ENCODE measurements at places on chromosomes 7 and 10.

GRCh38 chr10:71736570-71736952, 17.0 kb upstream of the C10orf105 start:
- no peak for DNase-seq

GRCh38 chr7:2010101-2010500, 222.6 kb downstream of the MAD1L1 start:
- DNase-seq, result peak; percentile 48

DNA sequence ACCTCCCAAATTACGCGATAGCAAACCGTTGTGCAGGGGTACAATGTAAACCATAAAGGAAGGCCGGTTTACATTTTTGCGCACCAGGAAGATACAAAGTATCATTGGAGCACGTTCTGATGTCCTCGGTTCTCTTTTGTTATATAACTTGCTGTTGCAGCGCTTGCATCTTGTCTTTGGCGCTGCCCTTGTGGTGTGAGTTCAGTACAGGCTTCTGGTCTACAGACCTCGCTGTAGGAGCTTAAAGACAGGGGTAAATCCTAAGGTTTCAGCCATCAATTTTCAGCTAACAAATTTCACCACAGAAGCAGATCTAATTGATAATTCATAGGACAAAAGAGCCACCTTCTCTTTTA, 1.5 kb upstream of the MKX start:
- DNase-seq, result no peak

GRCh38 chr7:158101821-158102450, 485.7 kb downstream of the PTPRN2 start:
- peak; percentile 35 for DNase-seq

- no peak for DNase-seq
Observed at GRCh38 chr7:4561795-4562194, 120.3 kb upstream of the FOXK1 start.

- no peak for DNase-seq
Observed at GRCh38 chr7:94087664-94088352, 83.7 kb upstream of the BET1 start.

GRCh38 chr10:1687190-1687589, 50.1 kb downstream of the ADARB2 start:
- DNase-seq, result no peak

GRCh38 chr7:36336390-36336789, 53.3 kb upstream of the ANLN start:
- no peak for DNase-seq

GRCh38 chr7:39754326-39755120, 131.2 kb downstream of the RALA start:
- DNase-seq, result no peak

GRCh38 chr7:44638611-44639557, 32.5 kb downstream of the OGDH start:
- peak; percentile 75 for DNase-seq

GRCh38 chr10:14889318-14889717, 10.7 kb downstream of the SUV39H2 start:
- no peak for DNase-seq

- DNase-seq, result peak; percentile 28
Observed at GRCh38 chr10:132476146-132477065, 61.2 kb upstream of the INPP5A start.

- no peak for DNase-seq
Observed at GRCh38 chr10:50619882-50620281, 3.9 kb downstream of the SGMS1 start.

GRCh38 chr10:84665883-84666463, 337.6 kb downstream of the CCSER2 start:
- no peak for DNase-seq

- DNase-seq, result no peak
Observed at GRCh38 chr7:27462575-27463270, 200.0 kb downstream of the HIBADH start.

GRCh38 chr10:114928818-114929217, 9.2 kb upstream of the TRUB1 start:
- DNase-seq, result no peak

- DNase-seq, result peak; percentile 61
Observed at GRCh38 chr10:22550732-22551131, 163.6 kb downstream of the PIP4K2A start.

DNA sequence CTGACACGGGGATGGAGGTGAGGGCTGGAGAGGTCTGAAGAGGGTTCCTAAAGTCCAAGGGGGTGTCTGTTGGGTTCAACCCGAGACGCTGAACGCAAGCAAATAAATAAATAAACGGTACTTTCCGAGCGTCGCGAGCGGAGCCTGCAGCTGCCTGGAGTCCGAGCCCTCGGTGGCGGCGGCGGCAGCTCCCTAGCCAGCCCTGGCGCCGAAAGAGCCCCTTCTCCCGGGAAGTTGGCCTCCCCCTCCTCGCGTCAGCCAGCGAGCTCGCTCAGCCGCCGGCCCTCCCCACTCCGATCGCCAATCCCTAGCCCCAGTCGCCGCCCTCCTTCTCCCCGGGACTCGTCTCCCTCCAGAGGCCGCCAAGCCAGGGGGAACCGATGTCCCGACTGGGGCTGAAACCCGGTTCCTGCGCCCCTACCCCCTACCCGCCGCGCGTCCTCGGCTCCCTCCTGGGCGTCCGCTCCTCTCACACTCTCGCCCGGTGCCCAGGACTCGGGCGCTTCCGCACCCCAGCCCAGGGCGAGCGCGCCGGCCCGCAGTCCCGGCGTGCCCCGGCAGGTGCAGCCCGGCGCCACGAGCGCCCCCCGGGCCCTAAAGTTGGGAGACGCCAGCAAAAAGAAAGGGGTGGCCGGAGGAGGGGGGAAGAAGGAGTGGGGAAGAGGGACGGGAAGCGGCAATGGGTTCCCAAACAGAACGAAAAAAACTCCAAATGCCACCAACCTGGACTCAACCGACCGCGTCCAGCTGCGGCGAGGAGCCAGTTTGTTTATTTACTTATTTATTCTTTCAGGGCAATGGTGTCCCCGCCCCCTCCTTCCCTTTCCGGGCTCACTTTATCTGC, at the start of gene GFRA1:
GFRA1 (minus strand) TSS at position 767 of the 844 bp plus-strand sequence. CDS start 1,177 bp downstream, outside the sequence.
- peak; percentile 58 for DNase-seq

- DNase-seq, result no peak
Observed at GRCh38 chr10:106761906-106762305, 402.6 kb downstream of the SORCS1 start.

GRCh38 chr7:112892263-112892662, 102.1 kb upstream of the TMEM168 start:
- no peak for DNase-seq

DNA sequence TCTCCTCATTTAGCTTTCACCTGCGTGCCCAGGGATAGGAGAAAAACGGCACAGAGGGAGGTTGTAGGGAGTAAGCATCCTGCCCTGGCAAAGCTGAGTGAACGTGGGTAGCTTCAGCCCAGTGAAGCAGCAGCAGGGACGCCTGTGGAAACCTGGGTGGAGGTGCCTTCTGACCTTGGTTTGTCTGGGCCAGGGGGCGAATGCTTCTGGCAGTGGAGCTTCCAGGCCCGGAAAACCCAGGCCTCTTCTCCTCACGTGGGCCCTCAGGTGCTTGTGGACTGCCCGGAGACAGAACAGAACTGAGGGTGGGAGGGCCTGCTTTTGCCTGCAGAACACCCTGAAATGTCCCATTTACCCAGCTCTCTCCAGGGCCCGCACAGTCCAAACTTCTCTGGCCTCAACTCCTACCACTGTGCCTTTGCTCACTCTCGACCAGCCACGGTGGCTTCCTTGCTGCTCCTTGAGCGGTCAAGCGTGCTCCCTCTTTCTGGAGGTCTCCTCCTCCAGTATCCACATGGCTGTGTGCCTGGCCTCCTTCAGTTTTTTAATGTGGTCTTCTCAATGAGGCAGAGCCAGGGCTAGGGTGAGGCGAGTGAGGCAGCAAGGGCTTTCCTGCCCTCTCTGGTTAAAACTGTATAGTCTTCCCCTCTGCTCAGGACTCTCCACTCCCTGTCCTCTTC, 62.4 kb downstream of the TMEM209 start:
- DNase-seq, result no peak

DNA sequence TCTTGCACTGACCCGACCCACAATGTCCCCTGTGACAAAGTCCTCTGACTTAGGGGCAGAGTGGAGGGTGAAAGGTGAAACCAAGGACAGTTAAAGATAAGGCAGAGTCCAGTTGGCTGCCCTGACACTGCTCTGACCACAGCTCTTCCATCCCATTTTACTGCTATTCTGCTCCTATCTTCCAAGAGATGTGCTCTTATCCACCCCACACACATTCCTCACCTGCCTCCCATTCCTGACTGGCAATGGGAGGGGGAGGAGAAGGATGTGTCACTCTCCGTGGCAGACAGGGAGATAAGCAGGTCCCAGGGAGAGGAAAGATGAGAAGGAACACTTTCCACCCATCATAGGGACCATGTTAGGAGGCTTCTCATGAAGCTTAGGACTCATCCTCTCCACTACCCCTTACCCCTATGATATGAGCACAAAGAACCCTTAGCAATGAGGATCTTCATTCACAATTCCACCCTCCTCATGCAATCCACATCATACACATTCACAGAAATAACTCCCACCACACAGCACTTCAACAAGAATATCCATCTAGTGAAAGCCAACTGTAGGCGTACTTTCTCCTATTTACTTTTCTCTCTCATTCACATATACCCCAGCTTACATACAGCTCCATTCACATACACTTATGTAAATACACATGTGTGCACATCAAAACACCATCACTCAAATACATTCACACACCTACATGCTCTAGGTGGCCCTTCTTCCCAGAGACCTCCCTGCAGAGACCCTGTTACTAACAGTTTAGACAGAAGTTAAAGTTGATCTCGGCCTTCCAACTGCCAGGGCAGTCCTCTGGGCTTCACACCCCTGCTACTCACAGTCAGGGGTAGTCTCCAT, 6.6 kb downstream of the SYNPO2L start:
- no peak for DNase-seq

DNA sequence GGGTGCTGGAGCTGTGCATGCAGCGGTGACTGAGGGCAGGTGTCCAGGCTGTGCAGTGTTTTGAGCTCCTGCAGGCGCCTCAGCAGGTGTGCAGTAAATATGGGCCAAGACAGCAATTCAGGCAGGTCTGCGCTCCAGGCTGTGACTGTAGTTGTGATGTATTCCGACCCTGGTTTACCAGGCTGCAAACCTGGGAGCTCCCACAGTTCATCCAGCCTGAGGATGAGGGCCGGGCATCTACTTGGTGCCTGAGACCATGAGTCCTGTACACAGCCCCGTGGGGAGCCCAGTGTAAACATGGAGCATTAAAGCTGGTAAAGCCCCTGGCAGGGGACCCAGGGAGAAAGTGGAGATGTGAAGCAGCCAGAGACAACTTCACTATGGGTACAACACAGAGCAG, 82.8 kb downstream of the VOPP1 start:
- DNase-seq, result no peak

- no peak for DNase-seq
Observed at GRCh38 chr10:11687357-11687771, 54.8 kb upstream of the ECHDC3 start.

DNA sequence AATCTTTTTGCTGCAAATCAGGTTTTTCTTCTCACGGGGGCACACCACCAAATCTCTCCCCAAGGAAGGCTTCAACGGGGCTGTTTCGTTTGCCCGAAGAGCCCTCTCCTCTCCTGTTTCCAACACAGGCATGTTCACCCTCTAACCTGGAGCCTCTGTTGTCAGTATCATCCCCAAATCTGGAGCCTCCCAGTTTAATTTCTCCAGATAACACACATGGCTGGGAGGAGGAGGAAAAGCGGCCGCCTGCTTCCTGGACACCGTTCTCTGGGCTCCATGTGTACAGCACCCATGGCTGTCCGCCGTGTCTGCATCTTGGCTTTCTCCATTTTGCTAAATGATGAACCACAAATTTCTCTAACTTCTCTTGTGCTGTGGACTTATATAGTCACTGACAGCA, 214.5 kb downstream of the DIP2C start:
- DNase-seq, result no peak

DNA sequence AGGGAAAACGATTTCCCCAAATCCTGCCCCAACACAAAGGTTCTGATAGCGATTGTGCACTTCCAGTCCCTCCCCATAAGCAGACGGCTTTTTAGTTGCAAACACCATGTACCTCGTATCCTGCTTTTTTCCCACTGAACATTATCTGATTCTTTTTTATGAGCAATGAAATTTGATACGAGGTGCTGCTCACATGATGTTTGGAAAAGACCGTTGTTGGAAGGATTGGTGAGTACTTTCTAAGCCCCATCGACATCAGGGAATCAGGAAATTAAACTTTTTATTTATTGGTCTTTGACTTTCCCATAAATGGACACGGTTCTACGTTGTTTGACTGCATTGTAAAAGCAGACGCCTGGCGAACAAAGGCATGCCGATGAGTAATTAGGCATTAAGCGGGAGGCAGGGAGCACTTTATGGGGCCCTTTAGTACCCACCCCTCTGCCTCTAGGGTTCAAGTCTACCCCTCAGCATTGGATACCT, 49.4 kb downstream of the TEX36 start:
- DNase-seq, result no peak

DNA sequence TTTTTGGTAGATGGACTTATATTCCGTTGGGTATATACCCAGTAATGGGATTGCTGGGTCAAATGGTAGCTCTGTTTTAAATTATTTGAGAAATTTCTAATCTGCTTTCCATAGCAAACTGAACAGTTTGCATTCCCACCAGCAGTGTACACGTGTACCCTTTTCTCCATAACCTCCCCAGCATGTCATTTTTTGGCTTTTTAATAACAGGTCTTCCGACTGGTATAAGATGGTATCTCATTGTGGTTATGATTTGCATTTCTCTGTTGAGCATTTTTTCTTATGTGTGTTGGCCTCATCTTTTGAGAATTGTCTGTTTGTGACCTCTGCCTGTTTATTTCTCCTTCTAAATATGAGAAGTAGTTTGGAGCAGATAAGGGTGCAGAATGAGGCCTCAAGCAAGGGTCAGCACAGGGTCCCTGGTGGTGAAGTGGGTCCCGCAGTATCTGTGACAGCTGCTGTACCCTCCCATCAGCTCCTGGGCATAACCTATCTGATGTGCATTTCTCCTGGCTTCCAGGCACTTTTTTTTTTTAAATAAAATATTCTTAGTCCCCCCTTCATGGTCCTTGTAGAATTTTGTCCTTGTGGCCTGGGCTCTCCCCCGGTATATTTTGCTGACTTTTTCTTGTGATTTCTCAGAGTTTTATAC, 73.5 kb downstream of the PROSER2 start:
- no peak for DNase-seq

- DNase-seq, result no peak
Observed at GRCh38 chr7:135597181-135597925, 39.6 kb downstream of the NUP205 start.

- DNase-seq, result no peak
Observed at GRCh38 chr10:60086862-60087261, 180.5 kb upstream of the CCDC6 start.

- DNase-seq, result peak; percentile 51
Observed at GRCh38 chr10:74855027-74855426, 28.6 kb downstream of the KAT6B start.

DNA sequence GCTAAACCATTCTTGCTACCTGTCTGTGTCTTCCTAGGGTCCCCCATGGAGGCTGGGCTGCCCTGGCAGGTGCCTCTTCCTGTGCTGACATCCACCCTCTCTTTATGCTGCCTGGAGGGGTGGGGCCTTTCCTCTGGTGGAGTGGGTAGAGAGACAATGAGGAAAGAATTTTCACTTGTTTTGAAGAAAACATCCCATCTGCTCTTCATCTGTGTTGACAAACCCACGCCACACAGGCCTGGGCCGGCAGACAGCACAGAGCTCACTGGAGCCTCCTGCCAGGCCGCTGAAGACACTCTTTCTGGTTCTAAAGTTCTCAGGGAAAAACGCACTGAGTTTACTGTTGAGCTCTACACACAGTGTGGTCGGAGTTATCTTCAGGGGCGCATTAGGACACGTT, 328.2 kb downstream of the GLRX3 start:
- no peak for DNase-seq

Measured in Right ventricle myocardium superior (tissue), 1 donor.